ENCODE measurements at places on chromosomes 13 and 19. TPM values are rescaled to one million over a fixed set of nuclear protein-coding genes. Genes with fewer than 3 reads are reported as not detected.

ZNF738 gene
- 71.1 TPM for total RNA-seq

FPR2 gene
- not detected for total RNA-seq

CEACAM3 gene
- total RNA-seq, result not detected

GRCh38 chr19:16347706-16348105, 23.1 kb downstream of the KLF2 start:
- DNase-seq, result no peak
- H3K4me3 ChIP-seq, result no peak overlapping the region
- H3K27ac ChIP-seq, result peak overlapping the region; percentile 43
- peaks cover 3% of the 10 kb centered on the region for H3K4me1 ChIP-seq
- H3K27me3 ChIP-seq, result no peaks in the 10 kb centered on the region
- no peaks in the 10 kb centered on the region for H3K36me3 ChIP-seq

DNA sequence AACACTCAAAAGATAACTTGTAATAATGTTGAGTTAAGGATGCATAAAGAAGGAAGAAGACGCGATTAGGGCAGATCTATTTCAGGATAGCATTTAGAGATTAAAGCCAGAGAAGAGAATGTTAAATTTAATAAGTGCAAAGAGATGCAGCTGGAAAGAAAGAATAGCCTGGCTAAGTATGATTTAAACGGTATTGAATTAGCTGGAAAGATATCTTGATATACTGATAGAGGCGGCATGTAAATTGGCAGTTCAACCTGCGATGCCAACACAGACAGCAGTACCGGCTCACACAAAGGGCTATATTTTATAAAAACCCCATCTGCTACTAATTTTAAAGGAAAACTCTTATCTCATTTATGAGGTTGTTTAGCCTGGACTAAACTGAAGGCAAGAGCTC, 121.4 kb downstream of the ENOX1 start:
- no peaks in the 10 kb centered on the region for H3K36me3 ChIP-seq
- peaks cover 18% of the 10 kb centered on the region for H3K4me1 ChIP-seq
- H3K27ac ChIP-seq, result no peak overlapping the region
- DNase-seq, result no peak
- no peak overlapping the region for H3K4me3 ChIP-seq

DNA sequence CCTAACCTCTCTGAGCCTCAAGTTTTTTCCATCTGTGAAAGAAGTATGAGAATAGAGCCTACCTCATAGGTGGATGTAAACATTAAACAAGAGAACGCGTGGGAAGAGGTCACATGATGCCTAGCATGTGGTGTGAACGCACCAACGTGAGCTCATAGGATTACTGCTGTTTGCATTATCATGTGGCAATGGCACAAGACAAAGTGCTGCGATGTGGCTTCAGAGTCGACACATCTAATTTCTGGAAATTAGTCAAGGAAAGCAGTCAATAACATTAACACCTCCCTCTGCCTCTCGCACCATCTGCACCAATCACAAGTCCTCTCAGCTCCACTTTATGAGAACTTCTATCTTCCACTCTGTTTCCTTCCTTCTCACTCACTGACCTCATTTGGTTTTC, 489.7 kb downstream of the COG6 start:
- no peak overlapping the region for H3K27ac ChIP-seq
- H3K36me3 ChIP-seq, result no peaks in the 10 kb centered on the region
- H3K27me3 ChIP-seq, result no peaks in the 10 kb centered on the region
- no peak for DNase-seq
- H3K4me3 ChIP-seq, result no peak overlapping the region
